ENCODE measurements at places on chromosomes 6 and 20.

DNA sequence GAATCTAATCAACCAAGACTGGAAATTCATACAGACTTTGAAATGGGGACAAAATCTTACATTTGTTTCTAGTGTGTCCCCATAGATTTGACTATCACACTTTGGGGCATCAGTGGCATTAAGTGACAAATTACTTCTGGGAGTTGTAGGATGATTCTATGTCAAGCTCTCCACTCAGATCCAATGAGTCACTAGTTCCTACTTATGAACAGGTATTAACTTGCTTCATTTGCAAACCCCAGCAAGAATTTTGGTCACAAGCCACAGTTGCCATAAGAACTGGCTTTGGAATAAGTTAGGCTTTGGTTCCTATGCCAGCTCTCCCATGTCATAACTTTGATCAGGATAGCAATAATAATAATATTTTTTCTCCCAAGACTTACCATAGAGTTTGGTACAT, 77.6 kb upstream of the PTPRK start:
- no peak for DNase-seq

DNA sequence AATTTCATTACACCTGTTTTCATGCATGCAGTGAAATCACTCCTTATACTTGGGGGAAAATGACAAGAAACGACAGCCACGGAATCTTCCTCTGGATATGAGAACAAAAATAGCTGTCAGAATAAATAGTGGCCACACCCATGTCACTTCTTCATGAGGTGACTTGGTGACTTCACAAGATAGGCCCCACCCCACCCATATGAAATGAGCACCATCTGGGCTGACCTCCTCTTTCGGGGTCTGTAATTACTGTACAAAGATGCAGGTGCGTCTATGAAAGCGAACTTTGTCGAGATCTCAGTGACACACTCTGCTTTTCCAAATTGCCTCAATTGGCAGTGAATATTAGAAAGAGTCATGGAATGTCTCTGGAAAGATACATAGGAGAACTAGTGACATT, 184.2 kb upstream of the CCN2 start:
- DNase-seq = no peak

DNA sequence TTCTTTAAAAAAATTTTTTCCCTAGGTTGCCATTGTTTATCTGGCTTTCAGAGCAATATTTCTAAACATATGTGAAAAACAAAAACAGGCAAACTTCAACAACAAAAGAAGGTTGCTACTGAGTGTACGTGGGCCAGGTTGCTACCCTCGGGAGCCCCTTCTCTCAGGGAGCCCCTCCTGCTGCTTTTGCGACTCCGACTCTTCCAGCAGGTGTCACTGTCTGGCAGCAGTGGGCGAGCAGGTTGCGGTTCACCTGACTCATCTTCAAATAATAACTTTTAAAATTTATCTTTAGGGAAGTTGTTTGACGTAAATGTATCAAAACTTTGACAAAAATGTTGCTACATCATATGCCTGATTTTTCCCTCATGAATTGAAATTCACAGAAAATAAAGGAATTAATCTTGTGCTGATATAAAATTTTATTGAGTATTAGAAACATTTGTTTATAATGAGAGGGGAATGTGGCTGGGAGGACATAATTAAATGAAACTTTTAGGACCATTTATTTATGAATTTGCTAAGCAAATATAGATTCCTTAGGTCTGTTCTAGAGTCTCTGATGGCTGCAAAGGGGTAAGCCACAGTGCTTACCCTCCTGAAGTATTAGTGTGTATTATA, 138.8 kb downstream of the HIVEP1 start:
- DNase-seq = no peak

- DNase-seq = no peak
Measured at GRCh38 chr6:36698196-36698595, 570 bp downstream of the RAB44 start.

DNA sequence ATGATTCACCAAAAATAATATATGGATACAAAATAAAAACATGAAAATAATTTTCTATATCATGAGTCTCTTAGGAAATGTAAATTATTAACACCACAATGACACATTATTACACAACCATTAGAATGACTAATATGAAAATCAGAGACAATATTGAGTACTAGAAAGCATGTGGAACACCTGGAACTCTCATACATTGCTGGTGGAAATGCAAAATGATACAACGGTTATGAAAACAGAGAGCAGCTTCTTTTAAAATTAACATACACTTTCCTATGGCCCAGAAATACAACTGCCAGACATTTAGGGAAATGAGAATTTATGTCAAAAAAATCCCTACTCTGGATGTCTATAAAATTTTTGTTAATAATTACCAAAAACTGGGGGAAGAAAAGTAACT, 853.3 kb upstream of the MAN1A1 start:
- DNase-seq = no peak

- DNase-seq = no peak
Measured at GRCh38 chr6:85364344-85364743, 85.5 kb upstream of the NT5E start.

All from smooth muscle cell of the brain vasculature (primary cell).